ENCODE measurements at places on chromosomes 11 and 22. TPM values are rescaled to one million over a fixed set of nuclear protein-coding genes. Genes with fewer than 3 reads are reported as not detected.

The BAIAP2L2 gene
- total RNA-seq, result 1.3 TPM

The OR51L1 gene
- total RNA-seq, result not detected

The MUC5AC gene
- total RNA-seq, result not detected

The SYT9 gene
- total RNA-seq, result not detected

The APOL5 gene
- not detected for total RNA-seq

The FGF19 gene
- total RNA-seq, result not detected

The OR52A1 gene
- not detected for total RNA-seq

The SLN gene
- not detected for total RNA-seq

The DDTL gene
- 2.0 TPM for total RNA-seq

The SERPIND1 gene
- not detected for total RNA-seq
